ENCODE measurements at places on chromosomes 2 and 18.

DNA sequence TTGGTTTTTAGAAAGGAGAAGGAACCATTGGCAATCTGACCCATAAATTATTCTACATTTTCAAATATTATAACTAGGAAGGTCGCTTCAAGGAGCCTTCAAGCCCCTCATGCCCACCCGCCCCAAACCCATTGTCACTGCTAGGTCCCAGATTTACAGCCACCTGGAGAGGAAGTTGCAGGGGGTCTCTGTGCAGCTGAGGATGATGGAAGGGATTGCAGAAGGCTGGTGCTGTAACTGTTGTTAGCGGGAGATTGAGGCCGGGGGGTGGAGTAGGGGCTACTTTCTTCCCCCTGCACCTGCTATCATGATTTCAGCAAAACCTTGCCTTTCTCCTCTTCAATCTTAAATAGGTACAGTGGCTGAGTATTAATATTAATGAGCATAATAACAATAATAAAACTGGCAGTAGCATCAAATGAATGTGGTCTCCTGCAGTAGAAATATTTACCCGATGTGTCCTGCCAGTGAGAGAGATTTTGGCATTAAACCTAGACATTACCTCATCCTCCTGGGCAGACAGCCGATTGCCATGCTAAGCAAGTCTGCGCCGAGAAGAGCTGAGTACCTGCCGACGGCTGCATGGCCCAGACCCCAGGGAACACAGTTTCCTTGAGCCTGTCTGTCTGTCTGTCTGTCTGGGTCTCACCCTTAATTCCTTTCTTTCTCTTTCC lies 225.4 kb downstream of the FAM210A start:
- peak; percentile 67 for DNase-seq

GRCh38 chr18:36546876-36547275 lies 249.4 kb downstream of the FHOD3 start:
- DNase-seq: no peak

- peak; percentile 92 for DNase-seq
Measured at GRCh38 chr2:96148410-96149217, 3.4 kb upstream of the DUSP2 start.

DNA sequence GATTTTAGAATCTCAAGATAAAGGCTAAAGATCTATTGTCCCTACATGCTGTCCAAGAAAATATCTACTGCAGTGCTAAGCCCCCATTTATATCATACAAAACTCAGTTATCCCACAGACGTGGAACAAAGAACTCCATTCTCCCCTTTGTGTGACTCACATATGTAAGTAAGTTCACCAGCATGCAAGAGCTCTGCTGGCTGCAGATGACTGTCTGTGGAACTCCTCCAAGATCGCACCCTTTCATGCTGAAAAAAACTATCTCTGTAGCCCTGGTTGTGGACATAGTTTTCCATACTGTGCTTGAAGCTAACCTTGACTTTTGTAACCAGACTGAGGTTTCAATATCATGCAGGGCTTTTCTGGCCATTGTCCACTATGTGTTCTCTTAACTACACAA lies 207.1 kb downstream of the ZNF521 start:
- no peak for DNase-seq

DNA sequence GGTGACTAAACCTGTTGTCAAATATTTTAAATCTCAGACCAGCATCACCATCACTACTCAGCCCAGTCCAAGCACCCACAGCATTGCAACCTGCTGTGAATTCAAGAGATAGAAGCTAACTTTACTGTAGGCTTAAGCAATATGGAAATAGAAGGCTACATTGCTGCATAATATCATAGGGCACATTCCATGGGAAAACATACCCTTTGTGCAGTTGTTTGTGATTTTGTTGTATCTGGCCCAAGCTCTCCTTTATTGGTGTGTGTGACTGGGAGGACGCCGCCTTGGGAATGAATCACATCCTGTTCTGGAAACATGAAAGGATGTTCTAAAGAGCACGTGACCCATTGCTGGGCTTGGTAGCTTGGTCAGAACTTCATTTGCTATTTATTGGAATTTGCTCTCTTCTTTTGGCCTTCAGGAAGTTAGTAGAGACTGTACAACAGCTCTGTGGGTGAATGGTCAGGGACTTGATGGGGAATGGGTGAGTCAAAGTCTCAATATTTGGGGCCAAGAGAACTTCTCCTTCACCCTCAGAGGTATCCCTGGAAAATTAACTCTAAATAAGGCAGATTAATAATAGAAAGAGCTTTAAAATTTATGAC lies 106.8 kb upstream of the SERPINE2 start:
- no peak for DNase-seq

GRCh38 chr2:12617853-12618252 lies 98.9 kb upstream of the TRIB2 start:
- DNase-seq: no peak

GRCh38 chr2:61970807-61971556 lies 65.5 kb downstream of the COMMD1 start:
- DNase-seq: no peak

- no peak for DNase-seq
Measured at GRCh38 chr18:63817441-63818051, 42.3 kb downstream of the SERPINB7 start.

DNA sequence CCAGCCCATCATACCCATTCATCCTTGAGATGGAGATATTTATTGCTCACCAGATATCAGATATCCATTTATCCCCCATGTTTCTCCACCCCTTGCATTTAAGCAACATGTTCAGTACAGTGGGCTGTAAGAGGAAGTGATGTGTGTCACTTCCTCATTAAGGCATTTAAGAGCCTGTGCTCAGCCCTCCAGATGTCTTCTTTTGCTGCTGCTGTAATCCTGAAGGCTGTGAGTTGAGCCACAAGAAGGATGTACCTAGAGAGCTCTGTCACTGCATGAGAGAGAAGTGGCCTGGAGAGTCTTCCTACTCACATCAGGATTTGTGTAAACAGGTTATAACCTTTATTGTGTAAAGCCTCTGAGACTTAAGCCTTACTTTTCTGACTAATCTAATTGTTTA lies 151.8 kb upstream of the UNC80 start:
- DNase-seq: no peak

- no peak for DNase-seq
Measured at GRCh38 chr18:74976331-74976909, 232.5 kb downstream of the PTGR3 start.

DNA sequence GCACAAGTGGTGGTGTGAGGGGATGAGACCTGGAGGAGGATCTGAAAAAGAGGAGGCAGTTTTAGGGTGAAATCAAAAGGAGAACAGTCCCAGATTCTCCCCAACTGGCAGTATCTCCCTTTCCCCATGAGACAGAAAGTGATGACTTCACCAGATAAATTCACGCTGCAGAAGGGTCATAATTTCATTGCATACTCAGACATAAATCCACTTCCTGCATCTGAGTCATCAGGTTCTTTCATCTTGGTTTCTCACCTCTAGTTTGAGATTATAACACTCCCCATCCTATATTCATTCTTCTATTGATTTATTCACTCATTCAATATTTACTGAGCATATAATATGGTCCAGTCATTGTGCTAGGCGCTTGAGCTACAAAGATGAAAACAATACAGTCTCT lies 64.7 kb downstream of the CCDC148 start:
- DNase-seq: no peak

DNA sequence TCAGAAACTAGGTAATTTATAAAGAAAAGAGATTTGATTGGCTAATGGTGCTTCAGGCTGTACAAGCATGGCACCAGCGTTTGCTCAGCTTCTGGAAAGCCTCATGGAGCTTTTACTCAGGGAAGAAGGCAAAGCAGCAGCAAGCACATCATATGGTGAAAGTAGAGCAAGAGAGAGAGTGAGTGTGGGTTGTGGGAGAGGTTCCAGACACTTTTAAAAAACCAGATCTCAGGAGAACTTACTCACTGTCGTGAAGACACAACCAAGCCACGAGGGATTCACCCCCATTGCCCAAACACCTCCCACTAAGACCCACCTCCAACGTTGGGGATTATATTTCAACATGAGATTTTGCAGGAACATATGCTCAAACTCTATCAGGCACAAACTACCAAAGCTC lies 554.6 kb upstream of the TNP1 start:
- DNase-seq: no peak

DNA sequence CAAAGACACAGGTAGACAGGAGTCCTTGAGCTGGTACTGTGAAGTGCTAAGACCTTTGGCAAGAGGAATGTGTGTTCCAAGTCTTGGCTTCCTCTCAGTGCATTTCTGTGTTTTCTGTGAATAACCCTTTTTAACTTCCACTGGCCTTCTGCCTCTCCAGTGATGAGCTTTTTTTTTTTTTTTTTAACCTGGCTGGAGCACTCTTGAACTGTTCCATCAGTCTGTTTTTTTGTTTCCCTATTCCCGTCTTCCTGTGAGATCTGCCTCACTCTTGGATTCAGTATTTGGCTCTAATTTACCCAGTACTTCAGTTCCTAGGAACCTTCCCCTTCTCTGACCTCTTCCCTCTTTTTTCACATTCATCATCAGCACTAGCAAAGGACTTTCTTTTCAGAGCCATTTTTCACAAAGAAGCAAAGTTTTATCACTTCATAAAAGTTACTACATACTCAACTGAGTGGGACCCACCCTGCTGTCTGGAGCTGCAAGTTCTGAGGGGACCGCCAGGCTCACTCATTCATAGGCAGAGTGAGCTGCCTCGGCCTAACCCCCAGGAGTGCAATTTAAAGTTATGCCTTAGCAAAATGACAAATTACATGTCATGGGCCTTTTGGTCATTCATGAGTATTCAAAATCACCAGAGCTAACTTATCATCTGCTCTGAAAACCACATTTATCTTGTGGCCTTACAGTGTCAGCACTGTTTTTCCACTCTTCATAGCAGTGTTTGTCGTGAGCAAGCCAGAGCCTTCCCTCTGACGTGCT lies 126.9 kb upstream of the DAPL1 start:
- no peak for DNase-seq

- no peak for DNase-seq
Measured at GRCh38 chr2:239869272-239870155, 155.6 kb downstream of the NDUFA10 start.

- no peak for DNase-seq
Measured at GRCh38 chr2:107308835-107309234, 422.9 kb upstream of the ST6GAL2 start.

- no peak for DNase-seq
Measured at GRCh38 chr18:13688191-13689136, 37.9 kb downstream of the FAM210A start.

GRCh38 chr2:201275990-201276389 lies 15.7 kb downstream of the CASP8 start:
- DNase-seq: no peak

DNA sequence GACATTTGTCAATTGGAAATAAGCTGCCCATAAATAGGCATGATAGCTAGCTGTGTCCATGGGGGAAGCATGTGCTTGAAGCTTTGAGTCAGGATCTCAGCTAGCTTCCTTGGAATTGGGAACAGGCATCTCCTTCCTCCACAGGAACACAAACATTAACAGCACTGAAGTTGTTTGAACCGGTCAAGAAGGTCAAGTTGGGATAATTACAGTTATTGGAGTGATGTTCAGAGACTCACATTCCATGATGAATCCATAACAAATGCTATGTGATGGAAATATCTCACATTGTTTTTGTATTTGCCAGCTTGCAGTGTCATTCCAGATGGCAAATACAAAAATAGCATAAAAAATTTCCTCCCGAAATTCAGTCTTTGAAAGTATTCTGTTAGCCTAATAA lies 347.6 kb upstream of the SMIM21 start:
- DNase-seq: no peak

DNA sequence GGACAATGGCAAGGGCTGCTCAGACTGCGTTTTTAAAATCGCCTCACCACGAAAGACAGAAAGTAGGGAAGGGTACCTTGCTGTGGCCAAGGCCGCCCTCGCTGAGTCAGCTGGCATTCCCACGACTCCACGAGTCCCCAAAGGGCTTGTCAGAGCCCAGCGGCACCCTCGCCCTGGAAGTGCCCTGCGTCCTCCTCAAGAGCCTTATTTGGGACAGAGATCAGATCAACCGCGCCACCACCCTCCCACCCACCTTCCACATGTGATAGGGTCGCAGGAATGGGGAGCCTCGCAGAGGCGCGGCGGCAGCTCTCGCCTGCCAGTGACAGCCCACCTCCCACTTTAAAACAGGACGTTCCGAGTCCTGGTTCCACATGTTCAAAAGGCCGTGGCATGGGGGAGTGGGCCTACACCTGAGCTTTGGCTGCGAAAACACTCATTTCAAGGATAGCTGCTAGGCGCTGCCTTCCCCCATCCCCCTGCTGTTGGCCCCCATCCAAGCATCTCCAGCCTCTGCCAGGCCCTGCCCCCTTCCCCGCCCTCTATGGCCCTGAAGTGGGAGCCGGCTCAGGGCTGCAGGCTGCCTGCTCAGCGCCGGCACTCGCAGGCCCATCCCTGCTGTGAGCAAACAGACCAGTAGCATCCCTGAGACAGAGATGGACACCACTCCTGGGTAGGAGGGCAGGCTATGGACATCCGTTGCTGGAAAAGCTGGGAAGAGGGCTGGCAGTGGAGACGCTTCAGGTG lies 38.1 kb upstream of the ARHGEF4 start:
- no peak for DNase-seq

All from pancreas (tissue), 10 donors.